Cardiac muscle cell (in vitro differentiated cells and primary cell): ENCODE measurements at places on chromosomes 12 and 14. TPM values are rescaled to one million over a fixed set of nuclear protein-coding genes. Genes with fewer than 3 reads are reported as not detected.

Gene JPH4
- polyA plus RNA-seq = 0.53 and 1.4 TPM in 2 replicates

Gene CMKLR1
- polyA plus RNA-seq = 0.06 TPM in 1 of 2 replicates, not detected in the other

Gene RCOR1
- polyA plus RNA-seq = 5.3 and 8.9 TPM in 2 replicates

Gene TAS2R13
- not detected in 2 replicates for polyA plus RNA-seq

Gene MUCL1
- not detected in 2 replicates for polyA plus RNA-seq

Gene PAH
- polyA plus RNA-seq = not detected in 2 replicates

Gene PCED1B
- 0.45 and 0.92 TPM in 2 replicates for polyA plus RNA-seq

Gene CFAP251
- 0.31 and 1.7 TPM in 2 replicates for polyA plus RNA-seq

GRCh38 chr12:106109168-106109910, 29.4 kb downstream of the NUAK1 start:
- H3K27ac ChIP-seq = no peak overlapping the region
- no peaks in the 10 kb centered on the region for H3K36me3 ChIP-seq
- peaks cover 29% of the 10 kb centered on the region for H3K4me1 ChIP-seq
- H3K4me3 ChIP-seq = no peak overlapping the region
- no peaks in the 10 kb centered on the region for H3K27me3 ChIP-seq

DNA sequence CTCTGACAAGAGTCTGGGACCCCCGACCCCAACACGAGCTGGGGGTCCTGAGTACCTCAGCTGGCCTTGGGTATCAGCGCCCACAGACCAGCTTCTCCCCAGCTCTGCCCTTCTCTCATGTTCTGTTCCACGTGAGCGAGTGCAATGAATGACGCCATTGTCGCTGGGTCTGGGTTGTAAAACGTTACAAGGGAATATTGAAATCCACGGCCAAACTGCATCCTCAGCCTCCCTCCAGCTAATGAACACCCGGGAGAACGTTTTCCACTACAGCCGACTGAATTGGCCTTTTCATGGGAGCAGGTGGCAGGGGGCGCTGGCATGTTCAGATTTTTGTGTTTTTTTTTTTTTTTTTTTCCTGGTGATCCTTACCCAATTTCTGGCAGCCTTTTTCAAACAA, 34.7 kb downstream of the TBX5 start:
- peaks cover 56% of the 10 kb centered on the region for H3K36me3 ChIP-seq
- H3K27me3 ChIP-seq = no peaks in the 10 kb centered on the region
- no peak for DNase-seq
- H3K4me1 ChIP-seq = peaks cover under 1% of the 10 kb centered on the region
- H3K27ac ChIP-seq = no peak overlapping the region
- H3K4me3 ChIP-seq = no peak overlapping the region

DNA sequence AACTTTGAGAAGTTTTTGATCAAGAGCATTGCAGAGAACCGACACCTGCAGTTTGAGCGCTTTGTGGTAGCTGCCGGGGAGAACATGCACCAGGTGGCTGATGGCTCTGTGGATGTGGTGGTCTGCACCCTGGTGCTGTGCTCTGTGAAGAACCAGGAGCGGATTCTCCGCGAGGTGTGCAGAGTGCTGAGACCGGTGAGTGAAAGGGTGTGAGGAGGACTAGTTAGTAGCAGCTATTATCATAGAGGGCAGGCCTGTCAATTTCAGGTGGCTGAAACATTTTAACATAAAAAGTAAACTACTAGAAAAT, 27.0 kb upstream of the HIGD1C start:
- H3K27me3 ChIP-seq = no peaks in the 10 kb centered on the region
- peak overlapping the region; percentile 28 for H3K4me3 ChIP-seq
- no peak for DNase-seq

DNA sequence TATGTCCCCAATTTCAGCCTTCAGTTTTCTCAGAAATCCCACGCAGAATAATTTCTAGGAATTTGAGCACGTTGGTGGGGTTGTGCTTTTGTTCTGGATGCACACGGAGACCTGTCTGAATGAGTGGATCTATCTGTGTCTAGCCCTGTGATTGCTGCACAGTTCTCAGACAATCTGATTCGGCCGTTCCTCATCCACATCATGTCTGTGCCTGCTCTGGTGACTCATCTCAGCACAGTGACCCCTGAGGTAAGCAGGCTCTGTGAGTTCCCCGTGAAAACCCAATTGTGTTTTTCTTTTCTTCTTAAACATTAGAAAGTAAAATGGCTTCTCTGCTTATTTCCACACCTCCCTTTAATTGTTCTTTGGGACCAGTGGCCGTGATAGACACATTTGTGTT, 20.2 kb downstream of the UBE3B start:
- no peak for DNase-seq
- H3K36me3 ChIP-seq = peaks cover 67% of the 10 kb centered on the region
- no peaks in the 10 kb centered on the region for H3K27me3 ChIP-seq
- no peak overlapping the region for H3K4me3 ChIP-seq
- H3K4me1 ChIP-seq = no peaks in the 10 kb centered on the region
- H3K27ac ChIP-seq = no peak overlapping the region

GRCh38 chr14:43161477-43161876, 1345.6 kb downstream of the FSCB start:
- no peak for DNase-seq
- no peaks in the 10 kb centered on the region for H3K4me1 ChIP-seq
- no peaks in the 10 kb centered on the region for H3K36me3 ChIP-seq

DNA sequence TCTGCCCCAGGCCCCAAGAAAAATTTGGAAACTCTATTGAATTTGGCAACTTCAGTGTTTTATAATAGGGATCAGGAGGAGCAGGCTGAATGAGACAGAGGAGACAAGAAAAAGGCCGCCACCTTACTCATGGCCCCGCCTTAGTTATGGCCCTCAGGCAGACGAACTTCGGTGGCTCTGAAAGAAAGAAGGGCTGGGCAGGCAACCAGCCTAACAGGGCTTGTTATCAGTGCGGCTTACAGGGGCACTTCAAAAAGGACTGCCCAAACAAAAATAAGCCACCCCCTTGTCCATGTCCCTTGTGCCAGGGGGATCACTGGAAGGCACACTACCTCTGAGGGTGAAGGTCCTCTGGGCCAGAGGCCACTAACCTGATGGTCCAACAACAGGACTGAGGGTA, 146.3 kb upstream of the ATF7IP start:
- no peak overlapping the region for H3K4me3 ChIP-seq
- H3K27me3 ChIP-seq = no peaks in the 10 kb centered on the region
- H3K27ac ChIP-seq = no peak overlapping the region
- DNase-seq = no peak
- H3K36me3 ChIP-seq = no peaks in the 10 kb centered on the region

- no peak overlapping the region for H3K4me3 ChIP-seq
- H3K27me3 ChIP-seq = no peaks in the 10 kb centered on the region
- peak; percentile 71 for DNase-seq
- H3K27ac ChIP-seq = no peak overlapping the region
- no peaks in the 10 kb centered on the region for H3K36me3 ChIP-seq
Observed at GRCh38 chr14:78997811-78998210, 827.6 kb downstream of the NRXN3 start.

GRCh38 chr12:88814779-88815178, 234.5 kb upstream of the KITLG start:
- no peaks in the 10 kb centered on the region for H3K27me3 ChIP-seq
- no peaks in the 10 kb centered on the region for H3K4me1 ChIP-seq
- H3K36me3 ChIP-seq = no peaks in the 10 kb centered on the region
- H3K4me3 ChIP-seq = no peak overlapping the region
- DNase-seq = no peak

DNA sequence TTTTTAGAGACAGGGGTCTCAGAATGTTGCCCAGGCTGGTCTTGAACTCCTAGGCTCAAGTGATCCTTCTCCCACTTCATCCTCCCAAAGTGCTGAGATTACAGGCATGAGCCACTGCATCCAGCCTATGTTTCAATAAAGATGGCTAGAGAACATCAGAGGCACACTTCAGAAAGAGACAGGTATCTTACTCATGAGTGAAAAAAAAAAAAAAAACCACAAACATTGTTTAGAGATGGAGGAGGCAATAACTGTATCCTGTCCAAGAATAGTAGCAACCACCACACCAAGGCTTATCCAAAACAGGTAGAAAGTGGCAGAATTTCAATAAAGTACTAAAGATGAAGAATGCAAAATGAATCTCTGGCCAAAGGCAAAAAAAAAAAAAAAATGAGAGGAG, 30.3 kb downstream of the EEA1 start:
- H3K27me3 ChIP-seq = no peaks in the 10 kb centered on the region
- H3K27ac ChIP-seq = no peak overlapping the region
- no peak for DNase-seq
- H3K4me1 ChIP-seq = peaks cover 9% of the 10 kb centered on the region
- H3K36me3 ChIP-seq = no peaks in the 10 kb centered on the region
